ENCODE measurements at places on chromosomes 2 and 18.

DNA sequence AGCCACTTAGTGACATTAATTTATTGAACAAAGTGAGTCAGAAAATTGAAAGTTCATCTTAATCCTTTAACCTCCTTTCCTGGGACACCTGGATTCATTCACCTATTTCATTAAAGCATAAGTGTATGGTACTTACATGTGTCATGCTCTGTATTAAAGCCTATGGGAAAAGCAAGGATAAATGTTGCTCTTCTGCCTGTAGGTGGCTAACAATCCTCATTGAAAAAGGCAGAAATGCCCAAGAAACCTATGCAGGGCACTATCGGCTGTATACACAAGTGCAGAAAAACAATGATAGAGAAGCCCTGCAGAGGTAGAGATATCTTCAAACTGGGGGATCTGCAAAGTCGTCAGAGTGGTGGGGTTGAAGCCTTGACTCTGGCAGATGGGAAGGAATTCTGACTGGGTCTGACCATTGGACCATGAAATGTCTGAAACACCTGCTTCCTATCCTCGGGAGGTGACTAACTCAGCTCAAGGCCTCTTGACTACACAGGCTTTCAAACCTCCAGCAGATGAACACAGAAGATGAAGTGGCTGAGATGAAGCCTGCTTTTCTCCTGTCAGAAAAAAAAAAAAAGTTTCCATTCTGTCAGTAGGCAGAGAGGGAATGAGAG lies 83.1 kb downstream of the DCC start:
- no peak for DNase-seq

GRCh38 chr2:19100570-19100969 lies 257.9 kb downstream of the OSR1 start:
- no peak for DNase-seq

DNA sequence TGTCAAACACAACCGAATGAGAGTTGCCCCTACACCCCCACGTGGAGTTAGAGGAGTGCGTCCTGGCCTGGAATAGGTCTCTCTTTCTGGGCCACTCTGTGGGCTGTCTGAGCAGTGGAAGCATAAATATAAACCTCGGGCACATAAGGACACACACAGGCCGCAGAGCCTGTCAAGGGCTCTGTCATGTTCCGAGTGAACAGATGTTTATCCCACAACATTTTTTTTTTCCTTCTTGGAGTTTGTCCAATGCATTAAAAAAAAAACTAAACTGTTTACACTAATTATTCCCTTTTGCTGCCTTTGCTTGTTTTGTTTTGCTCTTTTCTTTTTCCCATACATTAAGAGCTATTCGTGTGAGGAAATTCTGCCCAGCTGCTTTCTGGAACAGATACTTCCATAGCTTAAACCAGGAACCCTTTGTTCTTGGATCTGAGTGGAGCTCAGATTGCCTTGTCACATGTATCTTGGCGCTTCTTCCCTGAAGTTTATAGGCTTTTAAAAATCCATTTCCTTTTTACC lies 228.3 kb upstream of the FOSL2 start:
- DNase-seq, result peak; percentile 57

DNA sequence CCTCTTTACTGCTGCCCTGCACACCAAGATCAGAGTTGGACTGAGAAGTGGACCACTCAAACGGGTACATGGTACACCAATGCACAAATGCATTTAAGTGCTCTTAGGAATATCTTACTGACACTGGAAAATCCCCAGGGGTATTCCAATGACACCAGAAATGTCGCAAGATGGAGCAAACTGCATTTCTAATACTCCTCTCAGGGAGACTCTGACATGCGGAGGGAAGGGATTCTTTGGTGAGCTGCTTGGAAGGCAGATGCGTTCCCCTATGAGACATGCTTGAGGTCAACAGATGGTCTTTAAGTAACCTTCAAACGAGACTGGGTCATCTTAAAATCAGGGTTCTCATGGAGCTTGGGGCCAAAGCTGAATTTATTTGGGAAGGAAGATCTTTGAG lies 521.8 kb upstream of the TCF4 start:
- DNase-seq, result no peak

DNA sequence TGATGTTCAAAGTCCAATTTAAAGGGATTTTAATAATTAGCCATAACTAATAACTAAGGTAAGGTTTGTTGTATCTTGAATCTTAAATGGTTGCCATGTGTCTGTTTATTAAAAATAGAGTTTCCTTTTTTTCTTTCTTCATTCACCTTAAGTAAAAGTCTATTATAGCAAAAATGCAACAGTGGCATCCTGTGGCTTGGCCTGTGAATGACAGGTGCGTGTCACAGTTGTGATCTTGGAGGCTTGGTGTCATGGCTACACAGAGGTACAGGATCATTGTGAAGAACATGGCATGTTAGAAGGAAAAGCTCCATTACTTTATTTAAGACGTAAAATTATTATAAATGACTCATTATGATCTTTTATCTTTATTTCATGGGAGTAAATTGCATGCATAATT lies 246.1 kb downstream of the BCL2 start:
- no peak for DNase-seq

- DNase-seq, result peak; percentile 86
Measured at GRCh38 chr2:233059797-233060500, at the start of gene INPP5D. TSS of gene INPP5D (plus strand) at chr2:233060342. CDS start at chr2:233060479, 137 bp downstream.

GRCh38 chr2:98768384-98769113 lies 37.6 kb upstream of the MGAT4A start:
- DNase-seq, result no peak
